ENCODE measurements at places on chromosomes 4 and X.

DNA sequence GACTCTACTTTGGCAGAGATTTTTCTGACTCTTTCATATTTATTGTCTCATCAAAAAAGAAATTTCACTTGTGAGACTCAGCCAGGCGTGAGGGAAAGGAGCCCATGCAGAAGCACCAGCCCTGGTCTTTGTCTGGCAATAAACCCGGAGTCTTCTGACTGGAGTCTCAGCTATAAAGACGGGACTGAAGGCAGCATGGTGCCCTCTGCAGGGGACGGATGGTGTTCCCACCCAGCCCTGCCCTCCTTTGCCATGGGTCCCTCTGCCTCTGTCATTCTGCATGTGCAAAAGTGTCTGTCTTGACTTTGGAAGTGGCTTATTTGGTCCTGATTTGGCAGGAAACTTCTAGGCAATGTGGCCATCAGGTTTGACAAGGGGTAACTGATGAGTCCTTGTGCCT is 14.2 kb downstream of the ZNF185 start:
- no peaks in the 10 kb centered on the region for H3K36me3 ChIP-seq
- peaks cover 11% of the 10 kb centered on the region for H3K27me3 ChIP-seq
- H3K4me3 ChIP-seq: no peak overlapping the region
- H3K4me1 ChIP-seq: peaks cover 8% of the 10 kb centered on the region
- no peak for DNase-seq

GRCh38 chr4:188387179-188387791 is 248.0 kb downstream of the TRIML1 start:
- H3K4me1 ChIP-seq: no peaks in the 10 kb centered on the region
- no peak for DNase-seq
- no peaks in the 10 kb centered on the region for H3K27me3 ChIP-seq
- H3K4me3 ChIP-seq: no peak overlapping the region
- H3K27ac ChIP-seq: no peak overlapping the region
- H3K36me3 ChIP-seq: no peaks in the 10 kb centered on the region

DNA sequence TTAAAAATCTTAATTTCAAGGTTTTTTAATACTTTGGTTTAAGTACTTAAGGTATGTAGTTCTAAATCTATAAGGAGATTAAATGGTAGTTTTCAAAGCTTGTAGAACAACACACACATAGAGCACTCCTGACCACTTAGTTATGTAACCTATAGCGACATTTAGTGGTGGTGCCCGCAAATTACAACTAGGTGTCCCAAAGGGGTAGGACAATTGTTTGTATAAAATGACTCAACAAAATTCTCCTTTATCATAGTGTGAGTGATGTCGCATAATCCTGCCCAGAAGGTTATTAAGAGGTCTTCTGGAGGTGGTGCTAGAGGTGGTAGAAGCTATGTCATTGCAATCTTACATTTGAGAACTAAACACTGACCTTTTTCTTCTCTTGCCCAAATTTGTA is 373.0 kb upstream of the RASGEF1B start:
- H3K4me1 ChIP-seq: peaks cover 2% of the 10 kb centered on the region
- no peak overlapping the region for H3K27ac ChIP-seq
- no peaks in the 10 kb centered on the region for H3K36me3 ChIP-seq
- no peaks in the 10 kb centered on the region for H3K27me3 ChIP-seq

- no peak for DNase-seq
- no peak overlapping the region for H3K27ac ChIP-seq
- H3K4me1 ChIP-seq: no peaks in the 10 kb centered on the region
- no peaks in the 10 kb centered on the region for H3K27me3 ChIP-seq
- H3K4me3 ChIP-seq: no peak overlapping the region
- H3K36me3 ChIP-seq: no peaks in the 10 kb centered on the region
Measured at GRCh38 chr4:109254845-109255244, 47.6 kb downstream of the COL25A1 start.

GRCh38 chrX:119817130-119817690 is 25.8 kb upstream of the RPL39 start:
- no peaks in the 10 kb centered on the region for H3K27me3 ChIP-seq
- peaks cover 2% of the 10 kb centered on the region for H3K4me1 ChIP-seq
- H3K4me3 ChIP-seq: no peak overlapping the region
- H3K27ac ChIP-seq: no peak overlapping the region
- H3K36me3 ChIP-seq: no peaks in the 10 kb centered on the region

Measured in memory B cell (primary cell).